Activated CD4-positive, alpha-beta T cell treated with anti-CD3 and anti-CD28 coated beads, Interleukin-2, amount 50 U/mL, for 48 hours (primary cell): ENCODE measurements at places on chromosomes 4 and X.

GRCh38 chrX:117327373-117327772, 789.2 kb downstream of the KLHL13 start:
- no peak for DNase-seq

- DNase-seq, result peak; percentile 54
Observed at GRCh38 chrX:9530848-9531274, 66.0 kb downstream of the TBL1X start.

- DNase-seq, result no peak
Observed at GRCh38 chr4:16745887-16746286, 152.6 kb downstream of the LDB2 start.

- peak; percentile 6 for DNase-seq
Observed at GRCh38 chrX:100994352-100995281, 25.1 kb downstream of the ARL13A start.

- no peak for DNase-seq
Observed at GRCh38 chrX:118324588-118324987, 21.3 kb upstream of the WDR44 start.

GRCh38 chr4:130183766-130184165, 1087.8 kb downstream of the C4orf33 start:
- no peak for DNase-seq

GRCh38 chr4:185467101-185467500, 4.4 kb downstream of the CCDC110 start:
- DNase-seq, result no peak

DNA sequence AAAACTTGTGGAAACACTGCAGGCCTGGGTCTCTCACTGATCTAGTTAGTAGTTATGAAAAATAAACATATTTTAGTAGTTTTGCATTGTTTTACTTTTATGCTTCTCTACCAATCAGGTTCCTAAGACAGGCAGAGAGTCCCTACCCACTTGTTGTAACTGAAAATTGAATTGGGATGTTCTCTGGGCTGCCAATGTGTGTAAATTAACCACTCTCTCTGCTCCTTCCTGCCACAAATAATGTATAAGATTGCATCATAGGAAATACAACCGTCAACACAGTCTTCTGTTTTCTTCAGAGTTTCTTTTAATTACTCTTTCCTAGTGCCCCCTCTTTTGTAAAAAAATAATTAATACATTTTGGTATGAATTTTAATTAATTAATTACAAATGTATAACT, 677.3 kb downstream of the FSTL5 start:
- DNase-seq, result no peak
